RWPE2 (cell line): ENCODE measurements at places on chromosomes 12 and 14.

- no peak for DNase-seq
Observed at GRCh38 chr12:110436231-110436630, 13.9 kb downstream of the ARPC3 start.

DNA sequence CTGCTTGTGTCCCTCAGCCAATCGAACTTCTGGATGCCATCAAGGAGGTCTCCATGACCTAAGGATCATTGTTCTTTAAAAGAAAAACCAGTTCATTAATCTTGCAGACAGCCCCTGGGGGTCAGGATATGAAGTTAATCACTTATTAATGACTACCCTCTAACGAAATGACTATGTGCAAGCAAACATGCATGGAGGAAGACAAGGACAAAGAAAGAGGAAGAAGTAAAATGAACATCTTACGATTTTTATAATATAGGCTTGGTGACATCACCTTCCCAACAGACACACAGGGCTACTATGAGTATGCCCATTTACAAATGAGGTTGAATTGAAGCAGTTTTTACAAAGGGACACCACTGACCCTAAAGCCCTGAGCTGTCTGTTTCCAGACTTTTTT, 111.1 kb upstream of the AMIGO2 start:
- no peak for DNase-seq

- DNase-seq, result no peak
Observed at GRCh38 chr14:100822013-100822412, 3.9 kb upstream of the MEG3 start.

DNA sequence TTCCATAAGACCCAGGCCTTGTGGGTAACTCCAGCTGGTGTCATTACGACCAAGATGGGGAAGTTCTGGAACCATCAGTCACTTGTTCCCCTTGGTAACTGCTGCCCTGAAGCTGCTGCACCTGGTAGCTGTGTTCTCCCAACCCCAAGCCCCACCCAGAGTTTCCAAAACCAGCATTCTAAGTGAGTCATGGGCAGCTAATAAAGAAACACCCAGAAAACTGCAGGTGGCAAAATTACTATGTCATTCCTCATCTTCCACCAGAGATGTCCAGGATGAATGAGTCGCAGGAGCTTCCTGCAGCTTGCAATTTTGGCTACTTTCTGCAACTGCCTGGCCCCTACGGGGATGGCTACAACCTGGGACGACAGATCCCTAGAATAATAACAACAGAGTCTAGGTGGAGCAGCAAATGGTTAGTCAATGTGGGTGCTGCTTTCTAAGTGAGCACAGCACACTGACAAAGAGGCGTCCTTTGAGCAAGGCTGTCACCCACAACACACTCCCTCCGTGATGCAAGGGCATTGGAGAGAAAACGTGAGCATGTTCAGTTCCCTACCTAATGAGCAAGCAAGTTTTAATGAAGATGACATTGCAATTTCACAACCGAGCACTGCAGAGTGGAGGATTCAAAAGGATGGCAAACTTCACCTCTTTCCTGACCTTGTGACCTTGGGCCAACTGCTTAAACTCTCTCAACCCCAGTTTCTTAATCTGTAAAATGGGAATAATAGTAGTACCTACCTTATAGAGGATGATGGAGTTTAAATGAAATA, 301.4 kb upstream of the NOS1 start:
- no peak for DNase-seq

- DNase-seq, result peak; percentile 77
Observed at GRCh38 chr14:71354801-71355200, 447.5 kb downstream of the PCNX1 start.

DNA sequence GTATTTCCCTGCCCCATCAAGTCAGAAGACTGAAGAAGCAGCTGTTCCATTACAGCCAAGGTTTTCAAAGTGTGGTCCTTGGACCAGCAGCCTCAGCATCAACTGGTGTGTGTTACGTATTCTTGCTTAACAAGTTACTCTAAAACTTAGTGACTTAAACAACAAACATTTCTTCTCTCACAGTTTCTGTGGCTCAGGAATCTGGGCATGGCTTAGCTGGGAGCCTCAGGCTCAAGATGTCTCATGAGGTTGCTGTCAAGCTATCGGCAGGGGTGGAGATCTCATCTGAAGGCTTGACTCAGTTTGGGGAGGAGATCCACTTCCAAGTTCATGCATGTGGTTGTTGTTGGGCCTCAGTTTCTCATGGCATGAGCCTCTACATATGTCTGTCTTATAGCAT, 174.5 kb downstream of the KTN1 start:
- no peak for DNase-seq

- DNase-seq, result no peak
Observed at GRCh38 chr12:11891754-11892386, 178.9 kb upstream of the BCL2L14 start.

DNA sequence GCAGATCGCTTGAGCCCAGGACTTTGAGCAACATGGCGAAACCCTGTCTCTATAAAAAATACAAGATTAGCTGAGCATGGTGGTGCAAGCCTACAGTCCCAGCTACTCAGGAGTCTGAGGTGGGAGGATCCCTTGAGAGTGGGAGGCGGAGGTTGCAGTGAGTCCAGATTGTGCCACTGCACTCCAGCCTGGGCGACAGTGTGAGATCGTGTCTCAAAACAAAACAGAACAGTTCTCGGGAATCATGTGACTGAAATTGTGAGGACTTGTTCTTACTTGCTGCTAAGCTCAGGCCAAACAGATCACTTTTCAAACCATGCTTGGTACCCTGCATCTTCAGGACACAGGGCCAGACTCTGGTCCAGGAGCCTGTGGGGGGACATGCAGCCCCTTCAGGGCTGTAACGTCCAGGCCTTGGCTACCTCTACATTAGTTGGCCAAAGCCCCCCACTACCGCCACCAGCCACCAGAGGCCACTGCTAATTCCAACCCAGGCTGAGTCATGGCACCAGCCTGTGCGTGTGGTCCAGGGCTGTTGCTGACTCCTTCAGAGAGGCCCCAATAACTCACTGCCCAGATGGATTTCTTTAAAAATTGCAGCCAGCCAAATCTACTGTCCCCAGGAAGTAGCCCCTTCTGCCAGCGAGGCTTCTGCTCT, 33.4 kb upstream of the SYNDIG1L start:
- no peak for DNase-seq

GRCh38 chr12:42235426-42235825, 2.6 kb downstream of the YAF2 start:
- DNase-seq, result no peak

DNA sequence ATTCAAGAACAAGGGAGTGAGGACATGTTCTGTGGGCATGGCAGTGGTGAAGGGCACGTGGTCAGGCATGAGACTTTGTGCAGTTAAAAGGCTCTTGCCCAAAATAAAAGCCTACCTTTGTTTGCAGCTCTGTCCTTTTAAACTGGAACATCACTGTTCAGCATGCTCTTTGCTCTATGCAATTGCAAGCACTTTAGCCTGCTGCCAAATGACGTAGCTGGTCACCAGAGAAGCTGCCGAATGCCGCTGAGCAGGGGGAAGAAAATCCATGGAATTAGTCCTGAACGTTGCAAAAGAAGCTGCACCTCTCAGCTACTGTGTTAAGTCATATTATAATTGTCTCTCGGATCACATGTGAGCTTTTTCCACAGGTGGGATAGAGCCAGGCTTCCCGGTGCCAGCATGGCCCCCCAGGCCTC, 176.3 kb upstream of the DIO2 start:
- no peak for DNase-seq

GRCh38 chr12:77682488-77682887, 148.2 kb upstream of the NAV3 start:
- no peak for DNase-seq

DNA sequence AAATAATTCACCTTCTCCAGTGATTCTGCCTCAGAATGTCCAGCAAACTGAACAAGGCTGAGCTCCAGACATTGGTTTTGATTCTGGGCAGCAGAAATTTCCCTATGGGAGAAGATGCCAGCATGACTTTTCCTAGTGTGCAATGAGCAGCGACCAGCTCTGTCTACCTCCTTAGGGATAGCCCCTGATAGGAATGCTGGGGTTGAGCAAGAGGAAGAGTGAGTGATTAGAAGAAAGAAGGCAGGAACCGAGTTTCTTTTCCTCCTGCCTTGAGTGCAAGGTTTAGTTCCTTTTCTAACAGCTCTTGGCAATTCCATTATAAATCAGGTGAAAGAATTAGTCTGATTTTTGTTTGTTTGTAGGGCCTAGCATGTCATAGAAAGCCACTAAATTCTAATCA, 379.0 kb downstream of the DAD1 start:
- no peak for DNase-seq

- DNase-seq, result no peak
Observed at GRCh38 chr12:10829994-10830393, 3.8 kb upstream of the TAS2R10 start.

DNA sequence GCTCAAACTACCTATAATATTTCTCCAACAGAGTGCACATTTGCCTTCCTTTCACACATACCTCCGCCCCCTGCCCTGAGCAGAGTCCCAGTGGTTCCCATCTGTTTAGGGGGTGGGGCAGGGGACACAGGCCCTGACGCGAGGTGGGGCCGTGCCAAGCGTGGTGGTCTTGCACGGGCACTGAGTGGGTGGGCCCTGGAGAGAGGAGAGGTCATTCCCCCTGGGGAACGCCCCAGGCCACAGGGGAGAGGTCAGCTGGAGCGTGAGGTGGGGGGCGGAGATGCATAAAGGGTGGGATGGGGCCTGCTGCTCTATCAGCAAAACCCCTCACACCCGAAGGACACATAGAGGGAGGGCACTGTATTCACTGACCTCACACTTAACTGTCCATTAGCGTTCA, 441.9 kb downstream of the TMEM121 start:
- DNase-seq, result no peak

DNA sequence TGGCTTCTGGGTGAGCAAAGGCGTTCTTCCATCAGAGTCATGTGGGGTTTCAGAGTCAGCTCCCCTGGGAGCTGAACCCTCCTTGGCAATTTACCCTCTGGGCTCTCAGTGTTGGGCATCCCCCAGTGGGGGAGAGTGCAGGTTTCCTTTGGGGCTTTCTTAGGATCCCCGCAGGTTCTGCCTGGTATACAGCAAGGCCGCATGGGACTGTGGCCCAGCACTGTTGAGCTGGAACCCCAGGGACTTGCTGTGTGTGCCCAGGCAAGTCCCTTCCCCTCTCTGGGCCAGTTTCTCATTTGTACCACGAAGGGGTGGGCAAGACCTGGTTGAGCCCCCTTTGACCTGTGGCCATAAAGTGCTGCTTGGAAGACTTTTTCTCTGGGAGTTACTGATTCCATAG, 5.5 kb downstream of the FAM181A start:
- DNase-seq, result no peak

GRCh38 chr12:130014485-130014807, 110.6 kb upstream of the TMEM132D start:
- no peak for DNase-seq

DNA sequence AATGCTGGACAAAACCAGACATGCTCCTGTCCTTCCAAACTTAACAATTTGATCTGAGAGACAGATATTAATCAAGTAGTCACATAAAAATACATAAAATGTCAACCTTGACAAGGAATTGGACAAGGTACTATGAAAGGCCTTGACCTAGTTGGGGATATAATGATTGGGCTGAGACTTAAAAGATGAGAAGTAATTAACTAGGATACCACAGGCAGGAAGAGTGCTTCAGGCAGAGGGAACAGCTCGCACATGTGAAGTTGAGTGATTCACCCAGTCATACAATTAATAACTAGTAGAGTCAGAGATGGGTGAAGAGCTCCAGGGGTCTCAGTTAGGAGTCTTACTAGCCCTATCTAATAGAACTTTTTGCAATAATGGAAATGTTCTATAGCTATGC, 259.5 kb downstream of the MSRB3 start:
- DNase-seq, result no peak

DNA sequence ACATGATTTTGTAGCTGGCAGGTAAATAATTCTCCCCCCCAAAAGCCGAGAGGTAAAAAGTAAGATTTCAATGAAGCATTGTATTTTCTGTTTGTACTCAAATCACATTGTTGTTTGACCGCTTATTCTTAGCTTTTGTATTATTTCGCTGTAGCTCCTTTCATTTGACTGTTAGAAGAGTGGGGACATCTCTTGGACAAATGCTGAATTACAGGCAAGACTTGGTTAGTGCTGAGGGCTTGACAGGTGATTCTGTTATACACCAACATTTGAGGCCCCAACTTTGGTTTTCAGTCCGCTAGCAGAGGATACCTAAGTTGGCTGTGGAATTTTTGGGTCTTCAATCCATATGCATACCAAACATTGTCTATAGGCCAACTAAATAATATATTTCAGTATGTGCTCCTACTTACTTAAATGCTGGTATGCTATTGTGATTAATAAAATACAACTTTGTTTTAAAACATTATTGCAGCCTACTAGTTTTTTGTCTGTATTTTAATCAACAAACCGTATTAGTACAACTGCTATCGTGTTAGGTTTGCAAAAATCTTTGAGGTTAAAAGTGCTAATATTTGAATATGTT, 102.2 kb downstream of the ERC1 start:
- DNase-seq, result no peak
